ENCODE measurements at places on chromosomes 3 and 15. TPM values are rescaled to one million over a fixed set of nuclear protein-coding genes. Genes with fewer than 3 reads are reported as not detected.

ITGA11 gene
- total RNA-seq, result 0.62 TPM

HRH1 gene
- 1.7 TPM for total RNA-seq

PPARG gene
- 0.94 TPM for total RNA-seq

DNA sequence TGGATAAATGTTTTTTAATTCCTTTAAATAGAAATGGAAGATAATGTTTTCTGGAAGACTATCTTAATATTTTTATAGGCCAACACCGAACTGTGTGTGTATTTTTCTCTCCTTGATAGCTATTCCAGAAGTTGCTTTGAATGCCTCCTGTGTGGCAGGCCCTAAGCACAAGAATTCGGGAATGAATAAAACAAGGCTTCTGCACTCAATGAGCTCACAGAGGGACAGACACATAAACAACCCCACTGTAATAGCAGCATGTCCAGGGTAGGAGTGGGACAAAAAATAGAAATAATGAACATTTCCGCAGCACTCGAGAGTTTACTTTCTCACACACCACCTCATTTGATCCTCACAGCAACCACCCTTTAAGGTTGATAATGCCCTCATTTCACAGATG is 18.0 kb downstream of the SRGAP3 start:
- no peak for DNase-seq

GRCh38 chr3:158845765-158846350 is 44.0 kb downstream of the MFSD1 start:
- DNase-seq, result no peak

GRCh38 chr15:48367483-48367882 is 36.3 kb downstream of the DUT start:
- DNase-seq, result no peak

- DNase-seq, result no peak
These were observed 45.5 kb downstream of the RFTN1 start for GRCh38 chr3:16468002-16468335.

GRCh38 chr3:168467115-168467714 is 371.5 kb upstream of the GOLIM4 start:
- DNase-seq, result no peak

GRCh38 chr3:58837856-58838255 is 171.3 kb upstream of the FAM3D start:
- no peak for DNase-seq

GRCh38 chr3:50274371-50275104 is 4.3 kb upstream of the LSMEM2 start:
- no peak for DNase-seq

Data from occipital lobe (tissue), 3 donors.